ENCODE measurements at places on chromosomes 3 and 15.

GRCh38 chr15:89428246-89428645, 68.1 kb downstream of the RHCG start:
- no peak for DNase-seq

DNA sequence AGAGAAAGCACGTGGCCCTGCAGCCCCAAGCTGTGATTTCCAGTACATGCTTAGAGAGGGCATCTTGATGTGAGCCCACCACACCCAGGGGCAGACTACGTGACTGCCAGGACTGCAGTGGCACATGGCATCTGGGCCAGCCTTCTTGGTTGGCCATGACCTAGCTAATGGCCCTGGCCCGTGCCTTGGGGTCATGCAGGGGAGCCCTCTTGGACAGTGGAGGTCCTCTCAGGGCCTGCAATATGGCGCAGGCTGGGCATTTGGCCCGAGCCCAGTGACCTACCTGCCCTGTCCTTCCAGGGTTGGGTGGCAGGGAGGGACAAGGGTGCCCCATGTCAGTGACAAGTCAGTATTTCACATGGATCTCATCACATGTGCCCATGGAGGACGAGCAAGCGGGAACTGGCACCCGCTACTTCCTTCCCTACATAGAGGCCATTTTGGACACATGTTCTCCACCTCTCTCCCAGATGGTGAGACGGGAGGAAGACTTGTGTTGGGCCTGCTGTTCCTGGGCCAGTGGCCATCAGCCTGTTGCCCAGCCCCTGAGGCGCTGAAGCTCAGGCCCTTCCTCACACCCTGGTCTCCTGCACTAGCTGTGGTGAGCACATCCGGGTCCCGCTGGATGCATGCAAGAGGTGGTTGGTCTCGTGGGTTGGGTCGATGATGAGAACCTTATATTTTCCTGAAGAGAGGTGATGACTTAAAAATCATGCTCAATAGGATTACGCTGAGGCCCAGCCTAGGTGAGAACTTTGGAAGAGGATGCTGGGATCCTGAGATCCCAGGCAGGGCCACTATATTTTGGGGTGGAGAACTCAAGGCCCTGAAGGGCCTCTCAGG, 195.6 kb downstream of the UBE3A start:
- DNase-seq, result no peak

DNA sequence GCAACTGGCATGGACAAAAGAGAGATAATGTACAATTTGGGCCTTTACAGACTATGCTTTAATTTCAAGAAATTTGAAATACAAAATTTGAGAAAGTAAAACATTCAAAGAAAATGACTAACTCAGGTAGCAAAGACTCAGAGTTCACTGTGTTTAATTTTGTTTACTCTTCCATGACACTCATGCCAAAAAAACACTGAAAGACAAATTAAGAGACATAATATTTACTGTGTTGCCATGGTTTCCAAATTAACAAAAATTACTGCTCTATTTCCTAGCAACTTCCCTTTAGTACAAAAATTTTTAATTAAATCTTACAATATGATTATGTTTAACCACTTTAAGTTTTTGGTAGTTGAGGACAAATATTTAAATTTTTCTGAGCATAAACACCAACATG, 29.6 kb downstream of the LRRFIP2 start:
- no peak for DNase-seq

- DNase-seq, result no peak
Observed at GRCh38 chr3:150074277-150074676, 103.6 kb upstream of the PFN2 start.

DNA sequence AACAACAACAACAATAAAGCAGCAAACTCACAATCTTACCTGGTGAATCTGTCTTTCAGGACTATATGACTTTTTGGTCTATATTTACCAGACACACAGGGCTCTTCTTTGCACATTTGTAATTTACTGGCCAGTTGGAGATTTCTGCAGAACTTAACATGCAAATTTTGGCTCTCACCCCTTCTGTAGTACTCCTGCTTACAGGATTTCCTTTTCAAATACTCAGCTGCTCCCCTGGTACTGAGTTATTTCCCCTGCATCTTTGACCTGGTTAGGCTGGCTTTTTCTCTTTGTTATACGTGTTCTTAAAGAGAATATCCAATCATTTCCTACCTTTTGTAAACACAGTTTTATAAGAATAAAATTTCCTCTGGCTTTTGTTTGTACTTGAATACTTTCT, 228.0 kb downstream of the MBNL1 start:
- no peak for DNase-seq

GRCh38 chr3:188605231-188605630, 451.3 kb downstream of the LPP start:
- no peak for DNase-seq

- peak; percentile 77 for DNase-seq
Observed at GRCh38 chr3:134197681-134198261, 52.9 kb downstream of the RYK start.

- DNase-seq, result peak; percentile 40
Observed at GRCh38 chr3:59653405-59654122, 603.7 kb upstream of the CFAP20DC start.

DNA sequence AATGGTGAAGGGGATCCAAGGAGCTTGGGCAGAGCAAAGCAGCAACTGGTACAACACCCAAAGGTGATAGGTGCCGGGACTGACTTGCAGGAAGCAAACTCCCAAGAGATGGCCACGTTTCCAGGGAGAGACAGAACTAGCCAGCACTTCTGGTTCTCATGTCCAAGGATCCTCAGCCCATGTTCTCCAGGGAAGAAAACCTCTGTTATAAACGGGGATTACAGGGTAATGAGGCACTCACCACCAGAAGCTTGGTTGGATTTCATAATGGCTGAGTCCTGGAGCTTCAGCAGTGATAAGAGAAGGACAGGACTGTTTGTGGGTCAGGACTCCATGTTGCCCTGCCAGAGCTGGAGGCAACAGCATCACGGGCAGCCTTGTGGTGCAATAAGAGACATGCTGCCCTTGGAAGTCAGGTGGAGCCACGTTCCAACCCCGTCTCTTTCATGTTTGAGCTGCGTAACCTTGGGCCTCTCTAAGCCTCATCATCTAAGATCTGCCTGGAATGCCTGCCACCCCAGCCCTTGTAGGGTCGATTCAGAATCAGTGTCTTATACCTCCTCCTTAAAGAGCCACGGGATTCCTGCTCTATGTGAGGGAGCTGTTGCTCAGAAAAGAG, 181.0 kb downstream of the ABHD5 start:
- DNase-seq, result no peak

DNA sequence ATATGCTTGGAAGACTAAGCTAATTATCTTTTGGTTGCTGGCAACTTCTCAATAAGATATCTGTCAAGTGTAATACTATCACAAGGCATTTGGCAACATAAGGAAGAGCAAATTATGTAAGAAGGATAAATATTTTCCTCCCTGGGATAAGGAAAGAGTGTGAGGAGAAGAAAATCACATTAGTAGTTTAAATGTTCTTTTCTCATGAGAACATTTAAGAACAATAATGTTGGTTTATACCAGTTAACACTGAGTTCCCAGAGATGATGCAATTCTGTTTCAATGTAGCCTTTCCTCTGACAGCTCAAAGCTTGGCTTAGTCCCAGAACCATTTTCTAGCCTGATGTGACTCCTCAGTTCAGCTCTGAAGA, 66.1 kb upstream of the NPHP3 start:
- peak; percentile 49 for DNase-seq

DNA sequence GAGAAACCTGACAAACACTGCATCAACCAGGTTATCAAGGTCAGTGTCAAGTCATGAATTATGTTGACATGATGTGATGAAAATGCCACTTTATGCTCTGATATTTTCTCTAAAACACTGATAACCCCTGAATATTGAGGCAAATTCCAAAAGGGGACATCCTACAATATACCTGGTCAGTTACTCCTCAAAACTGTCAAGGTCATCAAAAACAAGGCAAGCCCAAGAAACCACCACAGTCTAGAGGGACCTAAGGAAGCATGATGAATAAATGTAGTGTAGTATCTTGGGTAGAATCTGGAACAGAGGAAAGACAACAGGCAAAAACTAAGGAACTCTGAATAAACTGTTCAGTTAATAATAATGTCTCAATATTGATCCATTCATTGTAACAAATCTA, 275.3 kb upstream of the THRB start:
- no peak for DNase-seq

All from epithelial cell of esophagus (primary cell).